ENCODE measurements at places on chromosomes 3 and 15. TPM values are rescaled to one million over a fixed set of nuclear protein-coding genes. Genes with fewer than 3 reads are reported as not detected.

DNA sequence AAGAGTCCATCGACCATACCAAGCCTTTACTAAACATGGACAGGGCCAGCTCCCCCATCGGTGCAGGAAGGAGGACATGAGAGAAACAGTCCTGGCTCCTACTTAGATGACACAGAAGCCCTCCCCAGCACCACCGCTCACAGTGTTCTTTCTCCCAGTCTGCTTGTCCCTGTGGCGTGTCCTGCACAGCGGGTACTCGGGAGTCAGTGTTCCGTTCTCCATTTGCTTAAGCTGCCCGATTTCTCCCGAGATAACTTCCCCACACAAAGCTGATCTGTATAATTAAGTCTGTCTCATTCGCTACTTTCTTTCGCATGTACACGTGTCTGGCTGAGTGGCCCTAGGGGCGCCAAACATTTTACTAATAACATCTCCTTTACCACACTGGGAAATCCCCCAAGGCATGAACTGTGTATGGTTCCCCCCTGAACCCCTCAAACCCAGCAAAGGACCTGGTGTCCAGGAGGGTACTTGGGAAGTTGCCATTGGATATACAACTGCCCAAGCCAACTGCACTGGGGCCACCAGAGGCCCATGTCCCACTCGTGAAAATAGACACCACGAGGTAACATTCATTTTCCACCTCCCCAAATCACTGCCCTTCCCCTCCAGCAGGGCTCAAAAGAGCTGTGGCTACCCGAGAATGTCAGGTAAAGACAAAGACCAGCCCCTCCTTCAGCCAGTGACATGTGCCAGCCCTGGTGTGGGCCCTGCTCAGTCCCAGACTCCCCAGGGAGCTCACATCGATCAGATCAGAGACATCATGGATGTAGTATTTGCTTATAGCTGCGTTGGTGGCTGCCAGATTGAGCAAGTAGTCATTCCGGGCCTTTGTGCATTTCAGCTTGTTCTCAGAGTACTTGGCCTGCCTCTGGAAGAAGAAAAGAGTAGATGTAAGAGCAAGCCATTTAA lies 96.5 kb upstream of the RAD18 start:
- no peaks in the 10 kb centered on the region for H3K4me1 ChIP-seq
- no peaks in the 10 kb centered on the region for H3K27me3 ChIP-seq
- no peak overlapping the region for H3K4me3 ChIP-seq

GRCh38 chr15:90099072-90099867 lies 3.0 kb downstream of the IDH2 start:
- no peaks in the 10 kb centered on the region for H3K27me3 ChIP-seq
- ATAC-seq = no peak
- H3K36me3 ChIP-seq = peaks cover 11% of the 10 kb centered on the region
- peaks cover 55% of the 10 kb centered on the region for H3K4me1 ChIP-seq

- no peak overlapping the region for H3K4me3 ChIP-seq
- no peak for ATAC-seq
- H3K36me3 ChIP-seq = no peaks in the 10 kb centered on the region
- no peak overlapping the region for H3K27ac ChIP-seq
Observed at GRCh38 chr15:70466305-70466704, 297.1 kb downstream of the UACA start.

Gene ZPLD1
- total RNA-seq = 0.11 TPM

GRCh38 chr15:53982071-53982680 lies 3.9 kb downstream of the UNC13C start:
- no peak overlapping the region for H3K27ac ChIP-seq
- no peak for ATAC-seq
- H3K27me3 ChIP-seq = peaks cover 39% of the 10 kb centered on the region
- H3K4me3 ChIP-seq = no peak overlapping the region

Gene DNAJB8
- not detected for total RNA-seq

DNA sequence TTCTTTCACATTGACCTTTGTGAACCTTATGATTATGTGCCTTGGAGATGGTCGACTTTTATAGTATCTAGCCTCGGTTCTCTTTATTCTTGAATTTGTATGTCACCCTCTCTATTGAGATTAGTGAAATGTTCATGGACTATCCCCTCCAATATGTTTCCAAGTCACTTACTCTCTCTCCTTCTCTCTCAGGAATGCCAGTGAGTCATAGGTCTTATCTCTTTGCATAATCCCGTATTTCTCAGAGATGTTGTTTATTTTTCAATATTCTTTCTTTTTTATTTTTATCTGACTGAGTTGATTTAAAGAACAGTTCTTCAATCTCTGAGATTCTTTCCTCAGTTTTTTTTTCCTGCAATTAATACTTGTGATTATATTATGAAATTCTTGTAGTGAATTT lies 411.6 kb upstream of the CADM2 start:
- no peaks in the 10 kb centered on the region for H3K27me3 ChIP-seq
- no peak overlapping the region for H3K27ac ChIP-seq
- H3K4me1 ChIP-seq = no peaks in the 10 kb centered on the region
- no peak overlapping the region for H3K4me3 ChIP-seq

Gene CXCR6
- 13.7 TPM for total RNA-seq

Gene BCHE
- total RNA-seq = not detected

Gene SPRED1
- 0.09 TPM for total RNA-seq

Gene HYKK
- 1.2 TPM for total RNA-seq

Gene HRH1
- 4.7 TPM for total RNA-seq

- no peak for ATAC-seq
- H3K36me3 ChIP-seq = no peaks in the 10 kb centered on the region
- H3K27ac ChIP-seq = no peak overlapping the region
- H3K4me1 ChIP-seq = peaks cover 15% of the 10 kb centered on the region
- H3K27me3 ChIP-seq = no peaks in the 10 kb centered on the region
- no peak overlapping the region for H3K4me3 ChIP-seq
Observed at GRCh38 chr3:195254454-195255175, 16.3 kb downstream of the XXYLT1 start.

- peaks cover 5% of the 10 kb centered on the region for H3K36me3 ChIP-seq
- ATAC-seq = peak; percentile 66
- H3K27ac ChIP-seq = peak overlapping the region; percentile 97
- no peaks in the 10 kb centered on the region for H3K27me3 ChIP-seq
- peak overlapping the region; percentile 76 for H3K4me3 ChIP-seq
- H3K4me1 ChIP-seq = peaks cover 58% of the 10 kb centered on the region
Observed at GRCh38 chr3:128788268-128788869, 62.4 kb downstream of the RAB7A start.

GRCh38 chr15:90071220-90071807 lies 31.0 kb downstream of the IDH2 start:
- ATAC-seq = peak; percentile 76
- H3K27ac ChIP-seq = no peak overlapping the region
- no peaks in the 10 kb centered on the region for H3K4me1 ChIP-seq
- peaks cover 36% of the 10 kb centered on the region for H3K36me3 ChIP-seq
- no peak overlapping the region for H3K4me3 ChIP-seq

DNA sequence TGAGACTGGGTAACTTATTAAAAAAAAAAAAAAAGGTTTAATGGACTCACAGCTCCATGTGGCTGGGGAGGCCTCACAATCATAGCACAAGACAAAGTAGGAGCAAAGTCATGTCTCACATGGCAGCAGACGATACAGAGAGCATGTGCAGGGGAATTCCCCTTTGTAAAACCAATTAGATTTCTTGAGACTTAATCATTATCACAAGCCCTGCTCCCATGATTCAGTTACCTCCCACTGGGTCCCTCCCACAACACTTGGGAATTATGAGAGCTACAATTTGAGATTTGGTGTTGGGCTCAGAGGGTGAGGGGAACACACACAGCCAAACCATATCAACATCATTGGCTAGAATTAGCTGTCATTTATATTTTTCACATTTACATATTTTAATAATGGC lies 221.0 kb downstream of the RSRC1 start:
- H3K4me1 ChIP-seq = peaks cover 4% of the 10 kb centered on the region
- no peaks in the 10 kb centered on the region for H3K36me3 ChIP-seq
- no peak for ATAC-seq
- no peak overlapping the region for H3K27ac ChIP-seq
- no peak overlapping the region for H3K4me3 ChIP-seq

Gene LRRC58
- total RNA-seq = 20.1 TPM

DNA sequence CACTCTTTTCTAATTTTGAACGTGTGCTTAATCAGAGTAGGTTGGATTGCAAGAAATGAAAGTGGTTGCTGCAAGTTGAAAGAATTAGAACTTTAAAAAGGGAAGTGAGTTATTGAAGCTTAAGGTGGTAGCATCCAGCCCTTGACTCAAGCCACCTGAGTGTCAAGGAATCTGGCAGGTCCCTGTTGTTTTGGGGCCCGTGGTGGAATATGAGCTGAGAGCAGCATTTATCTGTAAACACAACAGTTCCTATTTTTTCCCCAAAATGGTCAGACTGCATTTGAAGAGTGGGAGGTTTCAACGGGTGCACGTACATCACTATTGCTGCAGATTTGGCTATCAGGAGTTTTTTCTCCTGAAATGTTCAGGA lies 1.7 kb downstream of the ITPR1 start:
- H3K4me3 ChIP-seq = peak overlapping the region; percentile 94
- peak overlapping the region; percentile 89 for H3K27ac ChIP-seq
- peaks cover 48% of the 10 kb centered on the region for H3K36me3 ChIP-seq
- peaks cover 28% of the 10 kb centered on the region for H3K4me1 ChIP-seq
- no peaks in the 10 kb centered on the region for H3K27me3 ChIP-seq
- ATAC-seq = no peak

DNA sequence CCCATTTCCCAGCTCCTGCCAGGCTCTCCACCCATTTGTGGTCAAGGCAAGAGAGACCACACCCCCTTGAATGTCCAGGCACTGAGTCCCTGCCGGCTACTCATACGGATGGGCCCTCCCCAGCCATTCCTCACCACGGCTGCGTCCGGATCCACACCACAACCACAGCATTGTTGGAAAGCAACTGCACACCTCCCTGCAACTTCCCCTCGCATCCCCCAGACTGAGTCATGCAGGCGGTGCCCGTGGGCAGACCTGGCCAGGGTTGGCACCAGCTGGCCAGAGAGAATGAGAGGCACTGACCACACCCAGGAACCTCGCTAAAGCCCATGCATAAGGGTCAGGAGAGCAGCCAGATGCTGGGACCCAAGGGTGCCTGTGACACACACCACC lies 30.5 kb downstream of the LOXL1 start:
- H3K4me1 ChIP-seq = peaks cover 9% of the 10 kb centered on the region
- H3K4me3 ChIP-seq = no peak overlapping the region
- H3K27ac ChIP-seq = no peak overlapping the region
- no peaks in the 10 kb centered on the region for H3K27me3 ChIP-seq
- ATAC-seq = no peak
